ENCODE measurements at places on chromosomes 5 and 9.

GRCh38 chr5:137734331-137734730 lies 1.6 kb downstream of the KLHL3 start:
- no peak for DNase-seq

GRCh38 chr9:71268871-71269635 lies 147.6 kb upstream of the TRPM3 start:
- DNase-seq, result no peak

DNA sequence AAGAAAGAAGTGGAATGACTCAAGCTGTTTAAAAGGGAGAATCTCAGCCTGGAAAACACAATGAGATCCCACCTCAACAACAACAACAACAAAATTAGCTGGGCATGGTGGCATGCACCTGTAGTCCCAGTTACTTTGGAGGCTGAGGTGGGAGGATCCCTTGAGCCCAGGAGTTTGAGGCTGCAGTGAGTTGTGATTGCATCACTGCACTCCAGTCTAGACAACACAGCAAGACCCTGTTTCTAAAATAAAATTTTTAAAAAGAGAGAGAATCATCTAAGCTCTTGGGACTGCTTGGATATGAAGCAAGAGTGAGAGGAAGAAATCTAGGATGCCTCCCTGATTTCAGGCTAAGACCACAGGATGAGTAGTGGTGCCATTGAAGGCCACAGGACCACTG lies 47.4 kb upstream of the KIF2A start:
- no peak for DNase-seq

DNA sequence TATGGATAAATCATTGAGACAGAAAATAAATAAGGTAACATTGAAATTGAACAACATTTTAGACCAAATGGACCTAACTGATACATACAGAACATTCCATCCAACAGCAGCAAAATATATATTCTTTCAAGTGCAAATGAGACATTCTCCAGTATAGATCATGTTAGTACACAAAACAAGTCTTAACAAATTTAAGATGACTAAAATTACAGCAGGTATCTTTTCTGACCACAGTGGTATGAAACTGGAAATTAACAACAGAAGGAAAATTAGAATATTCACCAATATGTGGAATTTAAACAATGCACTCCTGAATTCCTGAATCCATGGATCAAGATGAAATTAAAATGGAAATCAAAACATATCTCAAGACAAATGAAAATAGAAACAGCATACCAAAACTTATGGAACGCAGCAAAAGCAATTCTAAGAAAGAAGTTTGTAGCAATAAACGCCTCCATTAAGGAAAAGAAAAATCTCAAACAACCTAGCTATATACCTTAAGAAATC lies 115.6 kb downstream of the ADAMTS12 start:
- no peak for DNase-seq

DNA sequence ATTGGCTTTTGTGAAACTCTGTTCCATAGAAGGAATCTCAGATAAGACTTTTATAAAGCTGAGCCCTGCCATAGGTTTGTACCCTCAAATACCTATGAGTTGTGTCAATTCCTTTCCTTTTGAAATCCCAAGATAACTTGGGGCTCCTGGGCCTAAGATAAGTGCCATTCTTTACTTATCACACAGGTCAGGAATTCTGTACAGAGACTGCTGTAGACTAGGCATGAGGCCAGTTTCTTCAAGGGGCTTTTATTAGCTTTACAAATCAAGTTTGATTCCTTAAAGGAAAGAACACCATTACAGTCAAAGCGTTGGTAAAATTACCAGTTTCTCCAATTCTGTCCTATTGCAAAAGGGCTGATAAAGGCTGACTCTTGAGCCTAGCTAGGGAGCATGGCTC lies 39.2 kb downstream of the SHC3 start:
- DNase-seq, result no peak

DNA sequence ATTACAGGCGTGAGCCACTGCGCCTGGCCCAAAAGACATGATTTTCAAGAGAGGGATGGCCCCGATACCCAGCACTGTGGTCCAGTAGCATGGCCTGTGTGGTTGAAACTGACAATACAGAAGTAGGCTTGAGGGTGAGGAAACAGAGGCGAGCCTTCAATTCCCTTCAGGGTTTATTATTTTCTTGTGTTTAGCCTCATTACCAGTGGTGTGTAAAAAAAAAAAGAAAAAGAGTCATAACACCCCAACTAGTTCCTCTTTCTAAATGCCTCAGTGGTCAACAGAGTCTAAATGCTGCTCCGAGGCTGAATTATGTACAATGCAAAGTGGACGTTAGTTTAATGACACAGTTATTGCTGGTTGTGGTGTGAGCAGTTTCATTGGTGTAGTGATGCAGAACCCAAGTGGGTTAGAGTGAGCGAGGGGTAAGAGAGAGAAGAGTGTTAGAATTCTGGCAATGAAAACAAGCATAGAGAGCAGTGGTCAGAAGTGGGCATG lies 58.8 kb downstream of the SNX30 start:
- no peak for DNase-seq

- DNase-seq, result no peak
Measured at GRCh38 chr9:83000765-83001164, 62.2 kb downstream of the RASEF start.

- DNase-seq, result no peak
Measured at GRCh38 chr5:52743970-52744369, 43.7 kb upstream of the ITGA1 start.

- DNase-seq, result no peak
Measured at GRCh38 chr5:116452774-116453368, 121.8 kb downstream of the SEMA6A start.

GRCh38 chr5:135042595-135042994 lies 8.6 kb upstream of the PITX1 start:
- no peak for DNase-seq
